Stimulated activated CD8-positive, alpha-beta memory T cell treated with anti-CD3 and anti-CD28 coated beads, Interleukin-7, amount 100 ng/mL, for 24 hours (primary cell): ENCODE measurements at places on chromosomes 11 and 22.
A peak's percentile ranks its signal among the peaks of the same experiment; 100 is the strongest.

DNA sequence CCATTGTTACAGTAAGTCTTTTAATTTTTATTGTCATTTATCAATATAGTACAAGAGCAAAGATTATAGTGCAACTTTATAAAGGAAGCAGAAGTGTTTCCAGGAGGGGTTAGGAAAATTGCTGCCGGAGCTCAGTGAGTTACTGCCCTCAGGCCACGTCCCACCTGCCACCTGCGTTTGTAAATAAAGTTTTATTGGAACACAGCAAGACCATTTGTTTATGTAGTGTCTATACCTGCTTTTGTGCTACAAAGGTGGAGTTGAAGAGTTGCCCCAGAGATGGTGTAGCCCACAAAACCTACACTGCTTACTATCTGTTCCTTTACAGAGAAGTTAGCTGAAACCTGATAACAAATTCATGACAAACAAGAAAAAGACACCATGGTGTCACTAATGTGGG lies 437.8 kb upstream of the B3GAT1 start:
- DNase-seq, result no peak

- peak; percentile 28 for DNase-seq
These were observed 859 bp upstream of the KRTAP5-5 start for GRCh38 chr11:1628506-1629325.

GRCh38 chr11:687751-688150 lies 7.3 kb downstream of the DEAF1 start:
- DNase-seq, result no peak

DNA sequence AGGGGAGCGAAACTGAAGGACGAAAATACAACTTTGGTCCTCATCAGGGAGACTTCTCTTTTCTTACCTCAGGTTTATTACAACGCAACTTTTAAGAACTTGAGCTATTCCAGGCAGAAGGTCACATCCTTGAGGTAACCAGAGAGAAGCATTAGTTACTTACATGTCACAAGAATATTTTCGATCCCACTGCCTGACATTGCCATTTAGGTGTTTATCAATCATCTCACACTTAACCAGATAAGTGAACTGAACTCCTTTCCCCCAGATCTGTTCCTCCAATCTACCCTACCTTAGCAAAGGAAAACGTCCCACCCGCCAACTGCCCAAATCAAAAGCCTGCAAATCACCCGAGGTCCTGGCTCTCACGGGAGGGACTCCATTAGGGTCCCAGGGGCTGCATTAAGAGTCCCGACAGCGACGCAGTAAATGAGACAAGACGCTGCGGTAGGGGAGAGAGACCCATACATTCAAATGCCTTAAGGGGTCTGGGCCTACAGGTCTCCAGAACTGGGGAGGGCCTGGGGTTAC lies 734 bp downstream of the ZNF280B start:
- no peak for DNase-seq

GRCh38 chr11:17716807-17717206 lies 2.6 kb upstream of the MYOD1 start:
- no peak for DNase-seq

GRCh38 chr22:50606946-50607658 lies 6.5 kb downstream of the MAPK8IP2 start:
- DNase-seq, result no peak
